ENCODE measurements at places on chromosomes 12 and 14.

- DNase-seq: no peak
Measured at GRCh38 chr14:50109342-50109741, 7.0 kb downstream of the VCPKMT start.

GRCh38 chr14:77012193-77012765 is 16.2 kb downstream of the IRF2BPL start:
- no peak for DNase-seq

DNA sequence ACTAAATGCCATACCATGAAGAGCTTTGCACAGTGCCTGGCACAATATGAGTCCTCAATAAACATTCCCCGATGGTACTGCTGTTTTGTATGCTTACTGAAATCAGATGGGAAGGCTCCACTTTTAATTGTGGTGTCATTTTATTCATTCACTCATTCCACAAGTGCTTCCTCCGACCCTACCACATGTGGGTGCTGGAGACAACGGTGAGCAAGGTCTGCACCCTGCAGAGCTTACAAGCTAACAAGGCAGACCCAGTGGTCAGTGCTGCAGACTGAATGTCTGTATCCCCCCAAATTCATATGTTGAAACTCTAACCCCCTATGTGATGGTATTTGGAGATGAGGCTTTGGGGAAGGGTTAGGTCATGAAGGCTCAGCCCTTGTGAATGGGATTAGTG is 48.3 kb downstream of the RFX4 start:
- DNase-seq: no peak

DNA sequence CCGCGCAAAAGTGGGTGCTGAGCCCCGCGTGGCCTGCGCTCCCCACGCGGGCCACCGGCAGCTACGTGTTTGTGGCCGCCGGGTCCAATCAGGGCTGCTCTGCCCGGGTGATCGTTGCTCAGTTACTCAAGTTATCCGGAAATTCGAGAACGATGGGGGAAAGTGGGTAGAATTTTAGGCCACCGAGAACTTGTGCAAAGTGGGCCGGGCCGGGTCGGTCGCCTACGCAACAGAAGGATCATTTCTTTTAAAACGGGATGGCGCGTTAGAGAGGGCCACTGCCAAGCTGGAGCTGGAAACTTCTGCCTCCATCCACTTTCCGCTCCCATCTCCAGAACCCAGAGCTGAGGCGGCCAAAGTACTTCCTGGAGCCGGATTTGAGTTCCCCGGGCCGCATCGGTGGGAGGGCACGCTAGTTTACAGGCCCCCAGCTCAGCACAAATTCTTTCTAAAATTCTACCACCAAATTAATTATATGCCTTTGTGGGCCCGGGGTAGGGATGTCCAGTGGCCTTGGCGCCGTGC is 3.5 kb downstream of the RFX4 start:
- no peak for DNase-seq

DNA sequence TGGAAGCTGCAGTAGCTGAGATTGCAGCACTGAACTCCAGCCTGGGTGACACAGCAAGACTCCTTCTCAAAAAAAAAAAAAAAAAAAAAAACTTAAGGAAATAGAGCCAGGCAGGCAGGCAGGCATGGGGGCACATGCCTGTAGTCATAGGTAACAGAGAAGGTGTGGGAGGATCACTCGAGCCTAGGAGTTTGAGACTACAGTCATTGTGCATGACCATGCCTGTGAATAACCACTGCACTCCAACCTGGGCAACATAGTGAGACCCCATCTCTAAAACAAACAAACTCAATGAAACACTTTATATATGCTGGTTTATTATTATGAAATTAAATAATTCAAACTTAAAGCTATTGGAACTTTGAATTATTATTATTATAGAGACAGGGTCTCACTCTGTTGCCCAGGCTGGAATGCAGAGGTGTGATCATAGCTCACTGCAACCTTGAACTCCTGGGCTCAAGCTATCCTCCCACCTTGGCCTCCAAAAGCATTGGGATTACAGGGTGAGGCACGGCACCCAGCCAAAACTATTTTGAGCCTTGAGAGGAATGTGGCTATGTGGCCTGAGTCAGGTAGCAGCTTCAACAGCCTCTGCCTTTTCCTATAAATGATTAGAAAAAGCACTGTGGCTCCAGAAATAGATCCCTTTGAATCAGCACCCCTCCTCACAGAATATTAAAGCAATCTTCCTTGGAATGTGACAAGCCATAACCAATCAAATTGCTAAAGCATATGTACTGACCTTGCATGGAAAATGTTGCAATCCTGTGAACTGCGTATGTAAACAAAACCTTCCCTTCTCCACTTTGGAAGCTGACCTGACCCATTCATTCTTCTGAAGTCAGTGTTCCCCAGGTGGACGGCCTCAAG is 34.7 kb upstream of the YY1 start:
- no peak for DNase-seq

DNA sequence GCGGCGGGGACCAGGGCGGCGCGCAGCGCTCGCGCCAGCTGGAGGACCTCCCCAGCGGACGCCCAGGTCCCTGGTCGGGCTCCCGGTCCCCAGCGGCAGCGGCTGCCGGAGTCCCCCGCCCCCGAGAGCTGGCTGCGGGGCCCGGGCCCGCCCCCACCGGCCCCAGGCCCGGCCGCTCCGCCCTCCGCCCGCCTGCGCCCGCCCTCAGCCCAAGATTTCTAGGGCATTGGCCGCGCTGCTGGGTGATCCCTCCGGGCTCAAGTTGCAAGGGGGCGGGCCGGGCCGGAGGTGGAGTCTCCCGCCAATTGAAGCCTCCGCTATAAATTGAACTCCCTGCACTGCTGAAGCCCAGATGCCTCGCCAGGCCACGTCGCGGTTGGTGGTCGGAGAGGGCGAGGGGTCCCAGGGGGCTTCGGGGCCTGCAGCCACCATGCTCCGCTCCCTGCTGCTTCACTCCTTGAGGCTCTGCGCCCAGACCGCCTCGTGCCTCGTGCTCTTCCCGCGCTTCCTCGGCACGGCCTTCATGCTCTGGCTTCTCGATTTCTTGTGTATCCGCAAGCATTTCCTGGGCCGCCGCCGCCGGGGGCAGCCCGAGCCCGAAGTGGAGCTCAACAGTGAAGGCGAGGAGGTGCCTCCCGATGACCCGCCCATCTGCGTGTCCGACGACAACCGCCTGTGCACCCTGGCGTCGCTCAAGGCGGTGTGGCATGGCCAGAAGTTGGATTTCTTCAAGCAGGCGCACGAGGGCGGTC is at the start of gene DIO3:
TSS of gene DIO3 (plus strand) at position 351 of the 752 bp plus-strand sequence.
- no peak for DNase-seq

DNA sequence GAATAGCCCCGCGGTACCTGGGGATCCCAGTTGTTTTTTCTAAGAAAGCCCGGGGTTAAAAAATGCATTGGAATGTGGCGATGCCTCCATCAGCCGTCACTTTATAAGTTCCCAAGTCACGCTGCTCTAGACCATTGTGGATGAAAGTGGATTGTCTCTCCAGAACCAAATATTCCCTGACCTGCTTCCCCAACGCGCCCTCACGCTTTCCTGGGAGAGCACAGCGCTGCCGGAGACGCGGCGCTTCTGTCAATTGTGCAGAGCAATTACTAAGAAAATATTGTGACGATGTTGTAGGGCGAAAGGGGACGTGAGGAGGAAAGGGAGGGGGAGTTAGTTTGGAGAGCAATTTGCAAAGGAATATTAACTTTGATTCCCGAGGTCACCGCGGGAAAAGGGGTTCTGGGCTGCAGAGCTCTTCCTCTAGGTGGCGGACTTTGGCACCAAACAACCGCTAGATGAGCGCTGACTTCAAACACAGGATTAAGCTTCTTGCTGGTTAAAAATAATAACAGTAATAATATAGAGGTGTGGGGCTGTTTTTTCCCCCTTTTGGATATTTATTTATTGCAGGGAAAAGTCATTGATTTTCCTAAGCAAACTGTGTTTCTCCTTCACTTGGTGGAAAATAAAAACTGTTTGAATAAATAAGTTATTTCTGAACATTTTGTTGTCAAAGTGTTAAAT is 9.6 kb upstream of the FOXG1 start:
- peak; percentile 28 for DNase-seq

- DNase-seq: no peak
Measured at GRCh38 chr14:100295376-100296105, 10.7 kb downstream of the SLC25A29 start.

DNA sequence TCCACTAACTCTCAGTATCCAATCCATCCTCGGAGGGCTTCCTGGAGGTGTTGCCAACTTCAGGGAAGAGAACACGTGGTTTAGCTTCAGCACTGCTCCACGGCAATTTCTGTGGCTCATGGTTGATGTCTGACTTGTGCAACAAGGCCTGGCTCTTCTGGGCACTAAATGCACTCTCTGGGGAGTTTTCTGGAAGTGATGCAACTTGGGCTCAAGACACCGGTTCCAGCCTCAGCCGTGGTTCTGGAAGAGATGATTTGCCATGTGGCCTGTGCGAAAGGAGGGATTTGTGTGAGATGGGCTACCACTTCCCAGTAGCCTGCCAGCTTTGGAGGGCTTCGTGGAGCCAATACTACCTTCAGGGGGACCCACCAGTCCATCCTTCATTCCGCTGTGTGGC is 118.6 kb upstream of the RTL1 start:
- no peak for DNase-seq

DNA sequence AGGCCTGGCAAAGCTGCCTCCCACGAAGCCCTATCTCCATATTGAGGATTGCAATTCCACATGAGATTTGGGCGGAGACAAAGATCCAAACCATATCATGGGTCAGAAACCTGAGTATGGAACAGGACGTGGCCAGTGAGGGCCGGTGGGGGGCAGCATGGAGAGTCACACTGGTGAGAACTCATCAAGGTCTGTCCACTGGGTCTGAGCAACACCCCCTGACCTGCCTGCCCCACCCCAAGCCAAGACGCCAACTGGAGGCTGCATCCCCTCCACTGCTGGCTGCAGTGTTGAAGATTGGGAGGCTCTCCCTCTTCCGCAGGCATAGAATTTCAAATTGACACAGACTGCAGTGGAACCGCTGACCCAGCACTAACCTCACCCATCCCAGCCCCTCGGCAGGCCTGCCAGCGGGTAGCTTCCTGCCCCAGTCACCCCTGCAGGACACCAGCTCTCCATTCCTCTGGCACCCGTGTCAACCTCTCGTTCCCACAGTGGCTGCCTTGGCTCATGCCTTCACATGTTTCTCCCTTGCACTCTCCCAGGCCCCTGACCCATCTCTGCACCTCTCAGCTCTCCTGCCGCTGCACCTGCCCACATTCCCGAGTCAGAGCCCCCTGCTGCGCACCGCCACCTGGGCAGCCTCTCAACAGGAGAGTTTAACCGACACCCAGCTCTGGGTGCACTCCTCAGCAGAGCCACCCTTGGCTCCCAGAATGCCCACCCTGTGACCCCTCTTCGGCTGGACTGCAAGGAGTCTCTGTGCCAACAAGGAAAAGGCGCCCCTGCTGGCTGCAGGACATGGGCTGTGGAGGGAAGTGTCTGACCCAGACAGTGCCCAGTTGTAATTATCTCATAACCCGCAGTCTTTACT is 45.2 kb upstream of the PPP2R5C start:
- no peak for DNase-seq

GRCh38 chr12:40248585-40249297 is 23.9 kb downstream of the LRRK2 start:
- no peak for DNase-seq

DNA sequence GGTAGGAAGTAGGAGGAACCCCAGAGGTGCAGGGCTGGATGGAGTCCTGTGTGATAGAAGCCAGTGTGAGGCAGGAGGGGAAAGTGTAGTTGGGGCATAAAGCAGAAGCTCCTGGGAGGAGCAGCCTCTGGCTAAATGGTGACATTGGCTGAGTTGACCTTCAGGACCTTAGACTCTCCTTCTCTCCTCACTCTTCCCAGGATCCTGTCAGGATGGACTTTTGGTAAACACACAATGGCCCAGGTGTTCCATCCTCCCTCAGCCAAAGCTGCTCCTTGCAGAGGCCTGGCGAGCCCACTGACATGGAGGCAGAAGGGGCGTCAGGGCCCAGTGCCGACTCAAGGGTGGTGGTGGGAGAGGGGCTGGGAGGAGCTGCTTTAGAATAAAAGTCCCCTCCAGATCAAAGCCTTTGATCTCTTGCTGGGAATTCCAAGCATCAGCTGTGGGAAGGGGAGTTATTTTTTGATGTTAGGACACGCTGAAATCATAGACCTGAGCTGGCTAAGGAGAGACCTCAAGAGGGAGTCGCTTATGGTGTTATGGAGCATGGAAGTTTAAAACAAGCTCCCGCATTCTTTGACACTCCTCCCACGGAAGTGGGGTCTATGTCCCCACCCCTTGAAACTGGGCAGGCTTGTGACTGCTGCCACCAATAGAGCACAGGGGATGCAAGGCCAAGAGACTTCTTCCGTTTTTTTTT is 44.1 kb downstream of the SMIM41 start:
- no peak for DNase-seq

DNA sequence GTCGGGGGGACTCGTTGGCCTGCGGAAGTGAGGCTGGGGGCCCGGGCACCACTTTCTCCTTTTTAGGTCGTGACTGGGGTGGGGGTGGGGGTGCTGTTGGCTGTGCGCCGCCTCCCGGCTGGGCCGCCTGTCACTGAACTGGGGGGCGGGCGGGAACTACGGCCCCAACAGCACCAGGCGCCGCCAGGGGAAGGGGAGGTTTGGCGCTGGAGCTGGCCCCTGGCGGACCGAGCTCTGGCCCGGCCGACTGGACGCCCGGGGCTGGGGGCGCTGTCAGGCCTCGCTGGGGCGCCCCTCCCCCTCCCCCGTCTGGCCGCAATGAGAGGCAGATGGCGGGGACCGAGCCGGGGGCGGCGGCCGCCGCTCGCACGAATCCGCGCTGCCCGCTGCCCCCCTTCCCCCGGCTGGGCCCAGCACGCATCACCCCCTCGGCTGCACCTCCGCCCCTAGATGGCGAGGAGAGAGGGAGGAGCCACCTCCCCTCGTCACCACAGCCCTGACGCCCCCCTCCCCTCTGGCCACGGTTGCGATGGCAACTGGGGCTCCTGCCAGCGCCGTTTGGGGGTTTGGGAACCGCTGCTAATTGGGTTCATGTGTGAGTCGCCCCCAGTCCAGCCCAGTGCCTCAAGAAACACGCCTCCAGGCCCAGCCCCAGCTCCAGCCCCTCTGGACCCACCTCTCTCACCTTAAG is 723 bp downstream of the NFATC4 start:
- peak; percentile 28 for DNase-seq

- DNase-seq: no peak
Measured at GRCh38 chr12:17609153-17609552, 480.8 kb downstream of the RERGL start.

GRCh38 chr12:55685671-55686070 is 22.0 kb downstream of the ITGA7 start:
- DNase-seq: no peak

- no peak for DNase-seq
Measured at GRCh38 chr12:2003676-2004112, 563 bp downstream of the DCP1B start.

DNA sequence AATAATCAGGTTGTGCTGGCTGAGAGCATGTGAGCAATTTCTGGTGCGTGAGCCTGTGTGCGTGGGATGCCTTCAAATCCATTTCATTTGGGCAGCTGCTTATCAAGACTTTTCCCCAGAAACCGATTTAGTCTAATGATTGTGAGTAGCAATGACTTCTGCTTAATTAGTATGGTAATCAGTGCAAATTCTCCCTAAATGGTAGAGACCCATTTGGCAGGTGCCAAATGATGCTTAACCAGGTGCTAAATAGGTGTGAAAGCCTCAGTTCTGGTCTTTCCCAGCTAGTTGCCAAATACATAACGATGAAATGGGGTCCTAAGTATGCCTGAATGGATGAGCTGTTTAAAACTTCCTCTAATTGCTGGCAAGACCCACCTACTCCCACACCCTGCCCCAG is 248.4 kb upstream of the CCDC196 start:
- DNase-seq: no peak

GRCh38 chr14:104131968-104132732 is 6.2 kb upstream of the KIF26A start:
- DNase-seq: peak; percentile 2
